Brain microvascular endothelial cell (primary cell): ENCODE measurements at places on chromosomes 2 and 18.

DNA sequence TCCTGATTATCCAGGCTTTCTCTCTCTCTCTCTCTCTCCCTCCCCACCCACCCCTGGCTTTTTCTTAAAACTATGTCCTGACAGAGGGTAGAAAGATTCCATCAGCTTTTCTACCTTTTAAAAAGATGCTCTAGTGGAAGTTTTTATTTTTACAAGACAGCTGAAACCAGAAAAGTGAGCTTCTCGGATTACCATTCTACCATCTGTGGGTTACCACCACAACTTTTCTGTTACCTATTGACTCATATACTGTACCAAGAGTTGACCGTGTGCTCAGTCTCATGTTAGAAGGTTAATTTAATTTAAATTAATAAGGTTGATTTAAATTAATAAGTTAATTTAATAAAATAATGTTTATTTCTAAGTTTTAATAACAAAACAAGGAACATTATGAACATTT is 137.6 kb downstream of the UPP2 start:
- no peak for DNase-seq

DNA sequence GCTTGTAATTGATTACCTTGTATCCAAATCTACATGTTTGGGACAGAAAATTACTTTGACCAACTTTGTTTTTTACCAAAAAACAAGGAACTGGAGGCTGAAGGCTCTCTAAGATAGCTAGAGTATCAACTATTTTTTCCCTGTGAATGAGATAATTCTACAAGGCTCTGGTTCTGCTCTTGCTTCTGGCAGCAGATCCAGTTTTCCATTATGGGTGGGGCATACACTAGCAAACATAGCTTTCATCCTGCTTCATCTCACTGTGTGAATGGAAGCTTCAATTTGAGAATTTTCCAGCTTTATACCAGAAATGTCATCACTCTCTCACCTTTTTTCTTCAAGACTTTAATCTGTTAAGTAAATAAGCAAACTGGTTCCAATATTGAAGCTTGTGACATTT is 249.7 kb downstream of the RPRM start:
- DNase-seq = no peak

GRCh38 chr18:25278394-25278793 is 73.6 kb downstream of the ZNF521 start:
- no peak for DNase-seq

DNA sequence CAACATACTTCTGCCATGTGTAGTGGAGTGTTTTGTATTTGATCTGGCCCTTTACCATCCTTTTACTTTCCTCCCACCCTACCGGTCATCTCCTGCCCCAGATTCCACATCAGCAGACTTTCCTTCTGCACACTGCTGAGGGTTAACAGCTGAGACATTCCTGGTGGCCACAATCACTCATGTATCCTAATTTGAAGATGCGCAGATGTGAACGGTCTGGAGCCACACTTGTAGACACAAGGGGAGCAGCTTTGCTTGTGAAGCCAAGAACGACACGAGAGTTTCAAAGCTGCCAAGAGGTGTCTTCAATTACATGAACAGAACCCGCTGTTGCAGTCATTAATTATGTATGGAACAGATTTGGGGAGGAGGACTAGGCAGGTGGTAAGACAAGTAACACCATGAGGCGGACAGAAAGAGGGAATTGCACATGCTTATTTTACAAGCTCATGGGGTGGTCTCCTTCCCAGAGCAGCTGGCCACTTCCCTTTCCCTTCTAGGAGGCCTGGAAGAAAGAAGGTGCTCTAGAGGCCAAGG is 260.7 kb upstream of the KLHL29 start:
- no peak for DNase-seq

- DNase-seq = no peak
These were observed 305.2 kb downstream of the CDH2 start for GRCh38 chr18:27871726-27872125.

DNA sequence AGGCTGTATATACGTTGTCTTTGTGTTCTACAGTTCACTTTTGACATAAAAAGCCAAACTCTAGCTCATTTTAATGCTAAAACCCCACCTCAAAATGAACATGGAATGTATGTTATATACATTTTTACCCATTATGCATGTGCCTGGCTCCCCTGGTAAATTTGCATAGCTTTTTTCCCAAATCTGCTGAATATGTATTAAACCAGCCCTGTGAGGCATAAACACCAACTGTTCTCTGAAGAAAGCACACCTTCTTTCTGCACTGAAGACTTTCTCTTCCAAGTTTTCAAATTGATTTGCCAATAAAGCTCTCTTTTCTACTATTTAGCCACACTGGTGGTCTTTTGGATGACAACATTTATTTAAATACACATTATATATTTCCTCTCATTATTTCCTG is 549.4 kb downstream of the TRIB2 start:
- DNase-seq = no peak

- no peak for DNase-seq
These were observed 666.1 kb downstream of the BCL11A start for GRCh38 chr2:59887366-59887765.
